ENCODE measurements at places on chromosomes 13 and 19.

DNA sequence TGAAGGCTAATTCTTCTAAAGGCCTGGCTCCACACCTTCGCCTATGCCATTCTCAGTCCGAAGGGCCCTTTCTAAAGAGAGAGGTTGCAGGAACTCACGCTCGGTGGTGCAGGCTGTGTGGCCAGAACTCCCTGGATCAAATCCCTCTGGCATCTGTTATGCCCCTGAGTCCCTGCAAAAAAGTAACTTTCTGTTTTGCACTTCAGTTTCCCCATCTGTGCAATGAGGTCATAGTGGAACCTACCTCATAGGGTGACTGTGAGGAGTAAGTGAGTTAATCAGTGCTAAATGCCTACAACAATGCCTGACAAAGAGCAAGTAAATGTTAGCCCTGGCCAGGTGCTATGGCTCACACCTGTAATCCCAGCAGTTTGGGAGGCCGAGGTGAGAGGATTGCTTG lies 7.3 kb downstream of the IGSF23 start:
- no peak for DNase-seq

GRCh38 chr13:94007072-94007471 lies 472.4 kb downstream of the DCT start:
- DNase-seq: no peak

- peak; percentile 77 for DNase-seq
These were observed 12.8 kb downstream of the POLR2E start for GRCh38 chr19:1082165-1082927.

- DNase-seq: no peak
These were observed 329.0 kb downstream of the OLFM4 start for GRCh38 chr13:53357582-53357981.

GRCh38 chr13:67306742-67307141 lies 76.6 kb upstream of the PCDH9 start:
- DNase-seq: no peak

GRCh38 chr13:44756276-44756810 lies 180.2 kb upstream of the TSC22D1 start:
- DNase-seq: no peak

DNA sequence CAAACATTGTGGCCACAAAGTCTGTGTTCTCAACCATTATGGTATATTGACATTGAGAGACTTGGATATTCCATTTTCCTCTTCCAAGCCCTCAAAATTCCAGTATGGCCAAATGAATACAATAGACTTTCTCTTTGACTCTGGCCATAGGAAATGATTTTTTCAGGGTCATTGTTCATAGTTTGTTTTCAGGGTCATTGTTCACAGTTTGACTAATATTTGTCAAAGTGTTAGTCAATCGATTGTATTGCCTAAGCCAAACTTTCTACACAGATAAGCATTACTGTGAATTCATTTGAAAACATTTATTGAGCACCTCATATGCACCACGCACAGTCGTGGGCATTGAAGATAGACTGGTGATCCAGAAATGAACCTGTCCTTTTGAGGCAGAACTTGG lies 22.9 kb upstream of the FAM216B start:
- no peak for DNase-seq

GRCh38 chr19:55483706-55484592 lies 1.0 kb upstream of the NAT14 start:
- no peak for DNase-seq

- peak; percentile 67 for DNase-seq
These were observed 1.4 kb upstream of the ZNF414 start for GRCh38 chr19:8515317-8515716.

DNA sequence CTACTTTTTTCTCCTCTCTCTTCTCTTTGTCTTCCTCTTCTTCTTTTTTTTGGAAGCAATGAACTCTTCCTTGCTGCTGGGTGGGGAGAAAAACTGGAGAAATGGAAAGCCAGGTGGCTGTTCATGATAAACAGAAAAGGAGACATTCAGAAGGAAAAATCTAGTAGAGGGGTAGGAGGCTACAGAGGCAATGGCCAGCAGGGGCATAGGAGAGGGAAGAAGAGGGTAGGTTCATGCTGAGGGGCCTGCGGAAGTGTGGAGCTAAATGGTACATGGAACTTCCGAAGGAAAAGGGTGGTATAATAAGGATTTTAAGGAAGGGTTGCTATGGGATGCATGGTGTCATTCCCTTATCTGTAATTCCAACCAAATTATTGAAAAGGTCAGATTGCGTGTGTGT lies 17.5 kb upstream of the HS6ST3 start:
- no peak for DNase-seq

- no peak for DNase-seq
These were observed 15.6 kb upstream of the ZNF730 start for GRCh38 chr19:23101241-23101640.

DNA sequence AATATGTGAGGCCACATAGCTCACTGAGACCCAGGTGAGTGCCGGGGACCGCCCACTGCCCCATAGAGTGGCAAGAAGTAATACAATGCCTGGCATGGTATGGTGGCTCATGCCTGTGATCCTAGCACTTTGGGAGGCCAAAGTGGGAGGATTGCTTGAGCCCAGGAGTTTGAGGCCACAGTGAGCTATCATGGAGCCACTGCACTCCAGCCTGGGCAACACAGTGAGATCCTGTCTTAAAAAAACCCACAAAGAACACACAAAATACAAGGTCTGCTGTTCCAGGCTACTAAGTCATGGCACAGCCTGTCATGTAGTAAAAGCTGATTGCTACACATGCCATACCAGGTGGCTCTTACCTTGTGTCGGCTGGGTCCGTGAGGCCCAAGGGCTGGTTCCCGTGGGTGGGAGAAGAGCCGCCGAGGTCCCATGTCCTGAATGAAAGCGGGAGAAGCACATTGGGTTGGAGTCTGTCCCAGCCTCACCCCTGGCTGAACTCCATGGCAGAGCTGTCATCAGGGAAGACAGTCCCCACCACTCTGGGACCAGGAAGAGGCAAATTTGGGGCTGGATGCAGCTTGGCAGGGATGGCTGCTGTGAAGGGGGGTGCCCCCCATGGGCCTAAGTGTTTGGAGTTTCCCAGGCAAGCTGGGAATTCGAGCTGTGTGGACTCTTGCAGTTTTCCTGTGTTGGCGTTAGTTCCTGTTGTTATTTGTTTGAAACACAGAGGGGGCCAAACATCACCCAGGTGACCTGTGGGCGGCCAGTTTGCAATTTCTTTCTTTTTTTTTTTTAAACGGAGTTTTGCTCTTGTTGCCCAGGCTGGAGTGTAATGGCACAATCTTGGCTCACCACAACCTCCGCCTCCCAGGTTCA lies 3.2 kb upstream of the FDX2 start:
- no peak for DNase-seq

DNA sequence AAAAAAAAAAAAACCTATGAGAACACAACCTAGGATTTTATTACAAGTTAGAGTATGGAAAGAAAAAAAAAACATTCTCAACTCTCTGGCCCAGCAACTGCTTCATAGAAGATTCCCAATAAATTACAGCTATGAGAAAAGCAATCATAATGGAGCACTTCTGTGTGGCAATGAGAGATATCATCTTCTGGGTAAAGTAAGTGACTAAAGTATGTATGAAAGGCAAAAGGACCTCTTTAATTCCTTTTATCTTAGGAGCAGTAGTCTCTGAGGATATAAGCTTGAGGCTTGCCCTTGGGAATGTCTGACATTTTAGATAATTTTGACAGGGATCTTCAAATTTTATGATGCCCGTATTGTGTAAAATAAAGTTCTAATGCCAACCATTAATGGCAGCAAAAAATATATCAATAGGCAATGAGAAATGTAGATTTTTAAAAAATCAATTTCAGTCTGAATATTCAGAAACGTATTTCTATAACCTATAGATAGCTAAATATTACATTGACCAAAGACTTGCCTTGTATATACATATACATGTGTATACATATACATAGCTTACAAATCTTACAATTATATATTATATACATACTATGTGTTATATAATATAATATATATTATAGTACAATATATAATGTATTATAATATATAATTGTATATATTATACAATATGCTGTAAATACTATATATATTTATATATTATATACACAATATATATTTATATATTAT lies 823.9 kb upstream of the SLITRK1 start:
- DNase-seq: no peak

- no peak for DNase-seq
These were observed 263.4 kb downstream of the UQCRFS1 start for GRCh38 chr19:28949535-28949934.

- no peak for DNase-seq
These were observed 28.6 kb upstream of the MIR17HG start for GRCh38 chr13:91318886-91319285.

- DNase-seq: no peak
These were observed 1667.9 kb downstream of the SLITRK1 start for GRCh38 chr13:82214341-82214740.

- no peak for DNase-seq
These were observed 57.4 kb downstream of the ZNF728 start for GRCh38 chr19:22945560-22945959.

DNA sequence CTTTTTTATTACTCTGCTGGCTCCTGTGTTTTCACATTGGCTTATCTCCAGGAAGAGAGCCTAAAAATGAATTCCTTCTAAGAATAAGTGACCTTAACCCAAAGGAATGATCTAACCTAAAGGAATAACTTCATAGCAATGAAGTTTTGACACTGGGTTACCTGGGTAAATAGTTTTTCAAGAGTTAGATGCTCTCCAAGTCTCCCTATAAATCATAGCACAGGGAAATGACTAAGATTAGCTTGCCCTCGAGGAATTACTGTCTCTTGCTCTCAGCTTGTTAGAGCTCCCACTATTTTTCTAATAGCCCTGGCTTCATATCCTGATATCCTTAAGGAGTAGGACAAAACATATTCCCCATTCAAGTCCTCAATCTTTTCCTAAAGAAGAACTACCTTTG lies 66.3 kb downstream of the SPRY2 start:
- DNase-seq: no peak

- no peak for DNase-seq
These were observed 29.7 kb upstream of the MIER2 start for GRCh38 chr19:374183-374885.

GRCh38 chr13:59513686-59514085 lies 650.0 kb downstream of the DIAPH3 start:
- no peak for DNase-seq

DNA sequence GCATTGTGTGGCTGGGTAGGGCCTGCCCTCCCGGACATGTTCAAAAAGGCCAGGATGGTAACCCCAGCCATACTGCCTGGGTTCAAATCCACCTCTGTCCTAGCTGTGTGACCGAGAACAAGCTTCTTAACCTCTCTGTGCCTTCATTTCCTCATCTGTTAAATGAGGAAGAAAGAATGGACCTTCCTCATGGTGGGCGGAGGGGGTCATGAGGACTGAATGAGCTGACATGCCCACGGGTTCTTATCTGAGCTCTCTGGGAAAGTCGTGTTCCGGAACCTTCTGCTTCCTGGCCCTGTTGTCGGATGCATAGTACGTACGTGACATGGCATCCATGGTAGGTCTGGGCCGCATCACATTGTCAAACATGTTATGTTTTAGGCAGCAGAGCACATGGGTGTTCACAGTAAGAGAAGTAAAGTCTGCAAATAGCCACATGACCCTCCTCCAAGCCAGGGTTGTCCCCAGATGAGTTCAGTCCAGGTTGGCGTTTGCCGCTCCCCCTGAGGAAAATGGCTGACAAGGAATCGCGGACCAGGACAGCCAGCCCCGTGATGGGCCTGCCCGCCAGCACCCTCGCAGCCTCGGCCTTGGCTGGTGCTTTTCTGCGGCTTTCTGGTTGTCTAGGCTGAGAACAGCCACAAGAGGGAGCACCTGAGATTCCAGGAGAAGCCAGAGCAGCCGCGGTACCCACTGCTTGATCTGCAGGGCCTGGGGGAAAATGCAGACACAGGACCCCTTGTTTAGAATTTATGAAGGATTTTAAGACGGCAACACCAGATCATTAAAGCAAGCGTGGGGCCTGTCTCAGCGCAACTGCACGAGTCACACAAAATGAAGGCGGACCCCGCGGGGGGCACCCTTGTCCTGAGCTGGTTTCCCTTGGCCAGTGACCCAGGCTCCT lies 2.4 kb upstream of the NTN5 start:
- peak; percentile 80 for DNase-seq

- no peak for DNase-seq
These were observed 21.5 kb upstream of the GSX1 start for GRCh38 chr13:27770809-27771208.

DNA sequence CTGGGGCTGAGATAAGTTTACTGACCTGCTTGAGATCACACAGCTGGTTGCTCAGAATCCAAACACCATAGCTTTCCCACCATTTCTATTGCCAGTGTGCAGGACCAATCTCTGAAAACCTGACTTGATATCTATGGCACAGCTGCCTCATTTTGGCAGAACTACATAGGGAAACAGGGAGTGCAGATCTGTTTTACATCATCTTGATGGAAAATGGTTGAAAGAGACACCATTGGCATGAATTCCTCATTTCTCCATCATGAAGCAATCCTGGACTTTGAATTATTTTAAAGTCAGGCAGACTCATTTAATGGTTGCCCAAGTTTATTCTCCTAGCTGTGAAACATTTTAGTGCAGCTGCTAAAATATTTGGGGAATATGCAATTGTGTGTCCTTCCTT lies 1628.2 kb upstream of the SLC10A2 start:
- DNase-seq: no peak

GRCh38 chr19:22610121-22610520 lies 24.0 kb upstream of the ZNF492 start:
- DNase-seq: no peak

DNA sequence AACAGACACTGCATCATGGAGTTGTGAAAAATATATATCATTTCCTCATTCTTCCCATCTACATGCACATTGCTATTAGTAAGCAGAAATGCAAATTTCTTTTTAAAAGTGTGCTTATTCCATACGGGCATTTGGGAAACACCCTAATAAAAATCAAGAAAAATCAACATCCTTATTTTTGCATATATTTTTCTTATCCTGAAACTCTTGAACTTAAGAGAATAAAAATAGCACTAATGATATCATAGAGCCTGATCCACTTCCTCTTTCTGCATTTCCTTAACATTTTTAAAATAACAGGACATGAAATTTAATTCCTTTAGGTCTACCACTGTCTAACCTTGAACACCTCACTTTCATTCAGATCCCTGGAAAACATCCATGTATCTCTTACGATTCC lies 123.3 kb downstream of the VWA8 start:
- DNase-seq: no peak

DNA sequence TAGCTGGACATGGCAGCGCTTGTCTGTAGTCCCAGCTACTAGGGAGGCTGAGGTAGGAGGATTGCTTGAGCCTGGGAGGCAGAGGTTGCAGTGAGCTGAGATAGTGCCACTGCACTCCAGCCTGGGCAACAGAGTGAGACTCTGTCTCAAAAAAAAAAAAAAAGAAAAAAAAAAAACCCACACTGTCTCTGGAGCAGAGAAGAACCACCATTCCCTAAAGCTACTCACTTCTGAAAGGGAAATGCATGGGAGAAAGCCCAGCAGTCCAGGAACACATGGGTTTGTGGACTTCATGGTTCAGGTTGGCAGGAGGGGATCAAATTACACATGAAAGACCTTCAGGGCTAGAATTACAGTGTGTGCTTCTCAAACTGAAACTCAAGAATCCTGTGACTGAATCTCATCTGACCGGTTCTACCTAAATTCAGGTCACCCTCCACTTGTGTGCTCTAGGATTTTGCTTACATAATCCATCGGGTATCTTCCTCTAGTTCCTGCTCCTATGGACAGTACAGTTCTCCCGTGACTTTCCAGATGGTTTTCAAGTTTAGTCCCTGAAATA lies 30.2 kb upstream of the CPB2 start:
- DNase-seq: no peak

GRCh38 chr13:75454497-75454896 lies 27.5 kb downstream of the TBC1D4 start:
- no peak for DNase-seq
